ENCODE measurements at places on chromosomes 2 and 18.

- no peak for DNase-seq
Measured at GRCh38 chr2:108377401-108377800, 353 bp upstream of the SULT1C4 start.

- no peak for DNase-seq
Measured at GRCh38 chr2:85611217-85611704, 605 bp downstream of the C2orf68 start.

- DNase-seq: no peak
Measured at GRCh38 chr2:142642650-142643049, 234.8 kb upstream of the KYNU start.

- no peak for DNase-seq
Measured at GRCh38 chr2:151161821-151162551, 99.7 kb downstream of the RBM43 start.

DNA sequence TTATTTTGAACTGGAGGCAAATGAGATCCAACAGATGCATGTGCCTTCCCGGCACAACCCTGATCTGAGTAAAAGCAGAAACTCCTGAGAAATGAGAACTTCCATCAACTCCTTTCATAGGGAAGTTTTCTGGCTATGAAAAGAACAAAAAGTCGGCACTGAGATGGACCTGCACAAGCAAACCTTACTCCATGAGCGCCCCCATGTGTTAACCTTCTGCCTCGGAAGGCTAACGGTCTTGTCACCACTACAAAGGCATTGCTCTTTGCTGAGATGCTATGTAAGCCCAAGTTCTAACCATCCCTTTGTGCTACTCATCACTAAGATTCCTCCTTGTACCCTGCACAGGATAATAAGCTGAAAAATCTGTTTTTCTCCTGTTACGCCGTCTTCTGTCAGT is 57.3 kb upstream of the SULT1C3 start:
- no peak for DNase-seq

GRCh38 chr18:50079571-50080295 is 115.2 kb downstream of the MYO5B start:
- DNase-seq: peak; percentile 64

DNA sequence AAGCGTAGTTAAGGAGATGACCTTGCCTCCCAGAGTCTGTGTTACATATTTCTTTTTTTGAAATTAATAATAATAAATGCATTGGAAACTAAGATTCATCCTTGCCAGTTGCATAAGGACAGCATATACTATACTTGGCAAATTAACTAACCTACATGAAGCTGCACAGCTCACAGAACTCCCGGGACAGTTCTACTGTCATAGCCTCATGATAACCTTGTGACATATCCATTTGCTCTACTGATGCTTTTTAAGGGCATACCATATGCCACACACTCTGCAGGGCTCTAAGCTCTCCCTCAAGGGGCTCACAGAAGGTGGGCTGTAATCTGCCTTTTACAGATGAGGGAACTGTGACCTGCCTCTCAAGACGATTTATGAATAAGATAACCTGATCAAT is 3.8 kb downstream of the ITGB1BP1 start:
- DNase-seq: no peak

GRCh38 chr2:191740016-191740419 is 62.1 kb downstream of the NABP1 start:
- DNase-seq: no peak

GRCh38 chr2:965640-966147 is 15.0 kb downstream of the SNTG2 start:
- DNase-seq: no peak

- no peak for DNase-seq
Measured at GRCh38 chr18:60560071-60560470, 187.5 kb upstream of the MC4R start.

GRCh38 chr18:50649821-50650220 is 89.9 kb downstream of the MAPK4 start:
- DNase-seq: no peak

- no peak for DNase-seq
Measured at GRCh38 chr18:46393961-46394360, 263.1 kb downstream of the LOXHD1 start.

DNA sequence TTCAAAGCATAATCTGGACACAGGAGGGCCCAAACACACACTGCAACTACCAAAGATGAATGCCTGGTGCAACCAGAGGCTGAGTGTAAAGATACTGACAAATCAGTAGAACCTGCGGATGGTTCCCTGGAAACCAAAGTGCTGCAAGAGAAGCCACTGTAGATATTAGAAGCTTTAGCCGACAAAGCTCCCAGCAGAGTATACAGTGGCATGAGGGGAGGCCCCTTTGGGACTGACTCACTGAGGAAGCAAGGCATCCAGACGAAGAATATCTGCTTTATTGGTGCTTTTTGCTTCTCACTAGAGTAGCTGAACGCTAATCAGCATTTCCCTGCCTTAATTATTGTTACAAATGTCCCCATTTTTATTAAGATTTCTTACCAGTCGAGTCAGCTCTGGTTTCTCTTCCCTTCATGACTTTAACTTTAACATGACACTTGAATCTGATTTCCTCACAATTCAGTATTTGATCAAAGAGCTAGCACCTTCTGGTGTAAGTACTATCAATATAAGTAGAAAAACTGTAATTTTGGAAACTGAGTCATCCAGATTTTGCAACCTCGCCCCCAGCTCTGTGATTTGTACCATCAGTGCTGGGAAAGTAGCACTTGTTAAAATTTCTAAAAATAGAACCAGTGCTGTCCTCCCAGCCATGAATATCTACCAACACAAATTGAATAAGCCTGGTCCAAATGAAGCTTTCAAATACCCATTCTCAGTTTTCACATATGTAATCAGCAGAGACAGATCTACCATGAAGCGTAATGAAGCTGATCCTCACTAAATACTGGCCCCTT is 34.2 kb downstream of the FIGN start:
- DNase-seq: no peak

- DNase-seq: no peak
Measured at GRCh38 chr2:1864301-1864980, 120.1 kb upstream of the PXDN start.

GRCh38 chr2:106113361-106113966 is 80.6 kb downstream of the UXS1 start:
- no peak for DNase-seq

DNA sequence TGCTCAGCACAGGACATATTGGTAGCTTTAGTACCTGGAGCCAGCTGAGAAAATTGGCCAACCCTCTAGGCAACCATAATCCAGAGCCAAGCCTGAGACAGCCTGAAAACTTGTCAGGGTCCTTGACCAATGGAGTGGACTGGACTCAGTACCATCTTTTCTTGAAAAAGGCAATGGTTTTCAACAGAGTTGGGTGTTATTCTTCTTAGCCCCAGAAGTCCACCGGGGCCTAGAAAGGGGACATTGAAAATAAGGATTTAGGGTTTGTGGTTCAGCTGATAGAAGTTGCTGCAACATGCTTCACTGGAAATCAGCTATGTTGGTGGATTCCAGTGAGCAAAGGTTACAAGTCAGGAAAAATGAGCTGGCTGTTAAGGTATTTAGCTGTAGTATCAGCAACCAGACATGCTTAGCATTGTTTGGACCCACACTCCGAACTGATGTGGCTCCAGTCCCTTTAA is 22.1 kb upstream of the CNOT11 start:
- DNase-seq: no peak

DNA sequence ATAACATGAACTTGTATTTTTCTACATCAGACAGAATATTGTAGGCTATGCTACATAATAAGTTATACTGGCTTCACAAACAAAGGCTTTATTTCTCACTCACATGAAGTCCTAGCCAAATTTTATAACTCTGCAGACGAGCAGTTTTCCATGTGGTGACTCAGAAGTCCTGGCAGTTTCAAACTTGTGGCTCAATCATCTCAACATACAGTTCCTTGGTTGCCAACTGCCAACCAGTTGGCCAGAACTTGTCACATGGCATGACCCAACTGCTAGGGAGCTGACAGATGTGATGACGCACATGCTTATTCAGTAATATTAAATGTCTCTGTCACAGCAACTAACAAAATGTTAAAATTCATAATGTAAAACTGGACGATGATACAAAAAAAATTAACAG is 63.8 kb upstream of the ZC3H15 start:
- DNase-seq: no peak

Measured in LNCaP clone FGC (cell line).